ENCODE measurements at places on chromosomes 5 and 9.

- no peak for DNase-seq
These were observed 213.4 kb downstream of the ATPSCKMT start for GRCh38 chr5:10036136-10036815.

DNA sequence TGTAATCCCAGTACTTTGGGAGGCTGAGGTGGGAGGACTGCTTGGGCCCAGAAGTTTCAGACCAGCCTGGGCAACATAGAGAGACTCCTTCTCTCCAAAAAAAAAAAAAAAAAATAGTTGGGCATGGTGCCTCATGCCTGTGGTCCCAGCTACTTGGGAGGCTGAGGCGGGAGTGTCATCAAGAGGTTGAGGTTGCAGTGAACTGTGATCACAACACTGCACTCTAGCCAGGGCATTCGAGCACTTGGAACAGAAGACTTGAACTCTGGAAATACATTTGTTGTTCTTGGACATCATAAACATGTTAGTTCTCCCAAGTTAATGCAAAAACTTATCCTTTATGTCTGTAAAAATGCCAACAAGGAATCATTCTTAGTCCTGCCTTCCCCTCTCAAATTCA lies 29.6 kb downstream of the EHMT1 start:
- DNase-seq: no peak

- no peak for DNase-seq
These were observed 9.8 kb upstream of the GNE start for GRCh38 chr9:36268007-36268427.

GRCh38 chr9:13626601-13627000 lies 347.1 kb upstream of the MPDZ start:
- DNase-seq: no peak

- no peak for DNase-seq
These were observed 142.2 kb upstream of the ABCA1 start for GRCh38 chr9:105070176-105070575.

- no peak for DNase-seq
These were observed 49.0 kb upstream of the ALDH1B1 start for GRCh38 chr9:38343552-38343951.

- DNase-seq: no peak
These were observed 41.2 kb upstream of the SPRY4 start for GRCh38 chr5:142366007-142366406.

GRCh38 chr5:60023255-60023654 lies 129.7 kb upstream of the PDE4D start:
- no peak for DNase-seq

- no peak for DNase-seq
These were observed 132.6 kb downstream of the MRPL36 start for GRCh38 chr5:1666812-1667588.

DNA sequence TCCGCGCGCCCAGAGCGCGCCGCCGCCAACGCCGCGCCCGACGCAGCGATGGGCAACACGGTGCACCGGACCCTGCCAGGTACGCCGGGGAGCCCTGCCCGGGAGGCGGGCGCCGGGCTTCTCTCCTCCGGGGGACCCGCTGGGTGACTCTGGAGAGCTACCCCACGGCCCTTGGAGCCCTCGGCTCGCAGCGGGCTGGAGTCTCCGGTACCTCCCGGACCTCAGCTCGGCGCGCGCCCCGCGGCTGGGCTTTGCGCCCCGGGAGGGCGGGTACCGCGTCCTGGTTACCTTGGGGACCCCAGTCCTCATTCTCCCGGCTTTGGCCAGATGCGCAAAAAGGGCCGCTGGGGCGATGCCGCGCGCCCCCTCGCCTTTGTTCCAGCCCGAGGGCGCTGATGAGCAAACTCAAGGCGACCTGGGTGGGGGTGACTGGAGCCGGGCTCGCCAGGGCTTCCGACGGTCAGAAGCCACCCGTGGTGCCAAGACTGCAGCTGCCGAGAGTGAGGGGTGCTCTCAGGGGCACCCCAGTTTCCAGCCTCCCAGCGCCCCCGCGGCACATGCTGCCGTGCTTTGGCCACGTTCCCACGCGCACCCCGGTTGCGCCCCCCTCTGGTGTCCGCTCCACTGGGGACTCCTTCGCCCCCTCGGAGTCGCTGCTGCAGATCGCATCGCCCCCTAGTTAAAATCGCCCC lies 442 bp downstream of the NEURL1B start:
- DNase-seq: peak; percentile 25

- DNase-seq: no peak
These were observed 24.1 kb downstream of the ZNF462 start for GRCh38 chr9:106887066-106887465.

- DNase-seq: no peak
These were observed 12.2 kb downstream of the INVS start for GRCh38 chr9:100111235-100111634.

DNA sequence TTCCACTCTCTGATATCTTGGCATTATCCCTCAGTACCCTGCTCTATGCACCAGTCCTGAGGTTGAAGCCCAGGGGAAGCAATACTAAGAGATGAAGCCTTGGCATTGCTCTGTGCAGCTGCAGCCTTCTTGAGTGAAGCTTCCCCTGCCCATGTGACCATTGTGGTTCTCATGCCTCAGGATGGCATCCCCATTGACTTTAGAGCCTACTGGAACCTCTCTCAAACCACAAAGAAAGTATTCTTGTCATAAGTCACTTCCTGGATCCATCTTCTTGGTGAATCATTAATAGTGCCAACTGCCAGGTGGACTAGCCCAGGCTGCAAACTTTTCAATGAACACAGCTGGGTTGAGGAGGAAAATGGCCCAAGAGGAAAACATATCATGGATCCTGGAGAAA lies 283.9 kb upstream of the RFX3 start:
- DNase-seq: no peak

GRCh38 chr5:76742583-76742982 lies 26.7 kb downstream of the F2R start:
- DNase-seq: no peak

DNA sequence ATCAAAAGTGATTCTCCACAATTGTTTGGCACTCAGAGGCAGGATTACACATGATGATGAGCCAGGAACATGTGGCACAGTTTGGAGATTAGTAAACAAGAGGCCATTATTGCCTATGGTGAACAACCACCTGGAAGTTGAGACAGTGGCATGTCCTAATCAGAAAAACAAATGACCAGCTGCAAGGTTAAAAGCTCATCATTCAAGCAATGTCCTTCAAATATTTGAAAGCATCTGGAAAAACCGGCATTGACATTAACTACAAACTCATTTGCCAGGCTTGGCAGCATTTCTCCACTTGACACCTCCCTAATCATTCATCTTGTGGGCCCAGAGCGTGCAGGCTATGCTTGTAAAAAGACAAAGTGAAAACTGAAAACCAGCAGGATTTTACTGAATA lies 80.6 kb upstream of the MEGF10 start:
- DNase-seq: no peak

DNA sequence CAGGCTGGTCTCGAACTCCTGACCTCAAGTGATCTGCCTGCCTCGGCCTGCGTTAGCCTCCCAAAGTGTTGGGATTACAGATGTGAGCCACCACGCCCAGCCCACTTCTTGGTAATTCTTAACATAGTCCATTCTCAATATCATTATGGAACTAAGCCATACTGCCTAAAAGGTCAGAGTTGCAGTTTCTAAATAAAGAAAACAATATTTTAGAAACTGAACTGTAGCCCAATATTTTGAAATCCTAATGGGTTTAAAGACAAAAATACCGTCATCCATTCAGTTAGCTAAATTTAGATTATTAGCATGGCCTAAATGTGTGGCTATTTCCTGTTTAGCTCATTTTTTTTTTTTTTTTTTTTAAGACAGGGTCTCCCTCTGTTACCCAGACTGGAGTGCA lies 99.5 kb downstream of the USP20 start:
- peak; percentile 38 for DNase-seq

DNA sequence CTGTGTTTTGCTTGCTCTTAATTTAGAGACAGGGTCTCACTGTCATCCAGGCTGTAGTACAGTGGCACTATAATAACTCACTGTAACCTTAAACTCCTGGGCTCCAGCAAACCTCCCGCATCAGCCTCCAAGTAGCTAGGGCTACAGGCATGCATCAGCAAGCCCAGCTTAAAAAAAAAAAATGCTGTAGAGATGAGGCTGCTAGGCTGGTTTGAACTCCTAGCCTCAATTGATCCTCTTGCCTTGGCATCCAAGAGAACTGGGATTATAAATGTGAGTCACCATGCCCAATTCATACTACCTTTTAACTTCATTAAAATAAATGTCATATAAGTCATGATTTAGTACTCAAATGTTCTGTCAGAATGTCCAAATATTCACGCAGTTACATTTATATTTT lies 2195.7 kb upstream of the C9orf72 start:
- DNase-seq: no peak

- DNase-seq: no peak
These were observed 19.7 kb upstream of the CPLX2 start for GRCh38 chr5:175851727-175852126.

GRCh38 chr5:34690301-34690700 lies 34.2 kb downstream of the RAI14 start:
- DNase-seq: no peak

- no peak for DNase-seq
These were observed 16.4 kb downstream of the TARS1 start for GRCh38 chr5:33457126-33457525.

GRCh38 chr5:141605523-141606277 lies 13.1 kb downstream of the DIAPH1 start:
- peak; percentile 71 for DNase-seq

DNA sequence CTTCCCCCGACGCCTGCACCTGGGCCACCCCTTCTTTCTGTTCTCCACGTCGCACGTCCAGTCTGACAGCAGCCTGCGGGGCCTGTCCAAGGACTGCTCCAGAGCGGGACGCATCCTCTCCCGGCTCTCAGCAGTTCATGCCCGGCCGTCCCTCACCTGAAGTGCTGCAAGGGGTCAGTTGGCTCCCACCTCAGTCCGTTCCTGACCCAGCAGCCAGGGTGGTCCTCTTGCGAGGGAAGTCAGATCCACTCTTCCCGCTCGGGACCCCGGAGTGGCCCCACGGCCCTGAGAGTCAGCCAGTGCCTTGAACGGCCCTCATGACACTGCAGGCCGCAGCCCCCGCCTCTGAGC lies 249.7 kb upstream of the IRX4 start:
- no peak for DNase-seq

- peak; percentile 91 for DNase-seq
These were observed 15.6 kb downstream of the DNM1 start for GRCh38 chr9:128218518-128219389.

GRCh38 chr5:174799121-174799520 lies 74.7 kb downstream of the MSX2 start:
- no peak for DNase-seq

- DNase-seq: peak; percentile 9
These were observed 136.9 kb downstream of the DIRAS2 start for GRCh38 chr9:90505695-90506094.

DNA sequence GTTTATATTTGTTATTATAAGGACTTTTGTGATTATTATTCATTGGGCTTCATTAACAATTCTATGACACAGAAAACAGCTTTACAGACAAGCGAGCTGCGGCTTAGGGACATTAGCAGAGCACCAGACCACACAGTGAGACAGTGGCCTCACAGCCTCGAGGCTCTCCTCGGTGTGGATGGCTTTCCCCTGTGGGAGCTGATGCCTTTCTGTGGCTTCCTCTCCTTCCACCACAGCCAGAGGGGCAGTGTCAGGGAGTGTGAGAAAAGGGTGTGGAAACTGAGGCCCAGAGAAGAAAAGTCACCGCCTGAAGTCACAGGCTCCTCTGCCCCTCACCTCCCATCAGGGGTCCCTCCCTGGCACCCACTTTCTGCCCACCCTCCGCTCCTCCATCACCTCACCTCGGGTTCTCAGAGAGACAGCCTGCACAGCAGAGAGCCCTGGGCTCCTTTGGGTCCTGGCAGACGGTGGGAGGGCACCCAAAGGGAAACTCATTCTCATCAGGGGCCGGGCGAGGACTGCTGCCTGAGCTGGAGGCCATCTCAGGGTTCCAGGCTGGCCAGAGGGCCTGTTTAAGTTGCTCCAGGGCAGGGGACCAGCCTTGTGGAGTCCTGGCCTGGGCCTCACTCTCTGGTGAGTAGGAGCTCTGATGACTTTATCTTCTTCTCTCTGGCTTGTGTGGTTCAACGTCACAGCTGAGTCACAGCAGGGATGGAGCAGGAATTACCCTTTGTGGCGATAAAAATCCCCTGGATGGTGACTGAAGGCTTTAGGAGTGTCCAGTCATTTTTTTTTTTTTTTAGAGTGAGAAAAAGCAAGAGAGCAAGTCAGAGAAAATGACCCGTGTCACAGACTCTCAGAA lies 830 bp downstream of the TRAF1 start:
- DNase-seq: peak; percentile 77

DNA sequence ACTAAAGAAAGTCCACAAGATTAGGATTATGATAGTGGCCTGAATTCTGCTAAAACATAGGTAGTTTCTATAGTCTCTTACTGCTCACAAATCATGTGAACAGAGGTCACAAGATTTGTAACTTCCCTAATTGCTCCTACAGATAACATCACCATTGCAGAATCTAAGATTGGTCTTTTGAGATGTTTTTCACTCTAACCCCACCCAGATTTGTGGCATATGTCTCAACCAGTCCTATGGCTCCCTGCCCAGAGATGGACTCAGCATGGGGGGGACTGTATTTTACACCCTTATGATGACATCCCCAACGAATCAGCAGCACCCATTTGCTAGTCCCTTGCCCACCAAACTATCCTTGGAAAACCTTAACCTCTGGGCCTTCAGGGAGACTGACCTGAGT lies 1046.2 kb downstream of the CDH12 start:
- no peak for DNase-seq

- DNase-seq: no peak
These were observed 1.2 kb downstream of the ANKRD33B start for GRCh38 chr5:10564838-10565784.

DNA sequence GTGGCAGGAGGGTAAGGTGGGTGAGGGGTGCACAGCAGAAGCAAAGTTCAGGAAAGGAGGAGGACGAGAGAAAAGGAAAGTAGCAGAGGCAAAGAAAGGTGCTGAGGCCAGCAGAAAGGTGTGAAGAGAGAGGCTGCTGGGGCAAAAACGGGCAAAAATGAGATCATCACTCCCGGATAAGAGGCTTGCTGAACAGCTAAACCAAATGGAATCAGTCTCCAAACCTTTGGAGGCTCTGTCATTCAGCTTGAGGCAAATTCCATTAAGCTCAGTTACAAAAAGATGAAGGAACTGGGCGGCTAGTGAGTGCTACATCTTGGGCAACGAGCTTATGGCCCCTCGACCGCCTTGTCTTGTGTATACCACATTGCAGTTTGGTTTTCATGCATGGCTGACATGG lies 136.4 kb downstream of the FSTL4 start:
- no peak for DNase-seq

DNA sequence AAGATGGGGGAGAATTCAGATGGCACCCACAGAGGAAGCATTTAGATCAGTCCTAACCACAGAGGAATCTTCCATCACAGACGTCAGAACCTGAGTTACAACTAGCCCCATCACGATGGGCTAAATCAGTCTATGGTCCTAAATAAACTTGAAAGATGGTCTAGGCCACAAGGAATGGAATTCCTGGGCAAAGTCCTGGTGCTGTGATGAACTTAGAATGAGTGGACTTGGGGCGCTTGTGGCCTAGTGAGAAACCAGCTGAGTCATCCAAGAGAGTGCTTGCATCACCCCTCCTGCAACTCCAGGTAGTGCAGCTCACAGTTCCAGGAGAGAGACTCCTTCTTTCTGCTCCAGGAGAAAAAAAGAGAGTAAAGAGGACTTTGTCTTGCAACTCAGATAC lies 722.9 kb upstream of the RGMB start:
- DNase-seq: no peak

All from GM06990 (cell line).